ENCODE measurements at places on chromosomes 3 and 15. TPM values are rescaled to one million over a fixed set of nuclear protein-coding genes. Genes with fewer than 3 reads are reported as not detected.

The STRIT1 gene
- total RNA-seq = not detected

The GHSR gene
- not detected for total RNA-seq

The ACOX2 gene
- total RNA-seq = 8.6 TPM

The SNX33 gene
- total RNA-seq = 23.2 TPM

The CPLX3 gene
- total RNA-seq = not detected

The TRPM1 gene
- total RNA-seq = not detected

The GABPB1 gene
- total RNA-seq = 38.9 TPM

The POU1F1 gene
- not detected for total RNA-seq

The CTXN2 gene
- total RNA-seq = 0.13 TPM

The MED12L gene
- 16.6 TPM for total RNA-seq

The SKOR1 gene
- 0.37 TPM for total RNA-seq

The EFCC1 gene
- 0.78 TPM for total RNA-seq

The HACL1 gene
- total RNA-seq = 41.8 TPM

The MUC4 gene
- 1.7 TPM for total RNA-seq

The GCSAM gene
- total RNA-seq = not detected

The SMAD3 gene
- total RNA-seq = 9.6 TPM

The ARNT2 gene
- 15.9 TPM for total RNA-seq

The PPIB gene
- total RNA-seq = 683 TPM

The IMPG2 gene
- 0.18 TPM for total RNA-seq

The GOLGA6A gene
- 0.25 TPM for total RNA-seq

The BFSP2 gene
- total RNA-seq = not detected

The THSD4 gene
- total RNA-seq = 5.7 TPM

The DNAJC19 gene
- 60.1 TPM for total RNA-seq

The GPR156 gene
- total RNA-seq = 1.2 TPM

The CDHR4 gene
- not detected for total RNA-seq

The CPNE4 gene
- total RNA-seq = 2.0 TPM

The CADM2 gene
- total RNA-seq = 24.1 TPM

The TM6SF1 gene
- 1.2 TPM for total RNA-seq

The ZDHHC19 gene
- 0.45 TPM for total RNA-seq

The ZNF660 gene
- 18.1 TPM for total RNA-seq

The MKRN3 gene
- not detected for total RNA-seq

The TRIM42 gene
- total RNA-seq = not detected

The PLSCR2 gene
- total RNA-seq = 34.6 TPM

The SLC12A8 gene
- 17.3 TPM for total RNA-seq
